Activated effector memory CD4-positive, alpha-beta T cell treated with Interleukin-2 at 50 U/mL for 16 hours (primary cell): ENCODE measurements at places on chromosomes 6 and 20.

GRCh38 chr6:52552278-52552643, 24.6 kb downstream of the TRAM2 start:
- no peak for DNase-seq

DNA sequence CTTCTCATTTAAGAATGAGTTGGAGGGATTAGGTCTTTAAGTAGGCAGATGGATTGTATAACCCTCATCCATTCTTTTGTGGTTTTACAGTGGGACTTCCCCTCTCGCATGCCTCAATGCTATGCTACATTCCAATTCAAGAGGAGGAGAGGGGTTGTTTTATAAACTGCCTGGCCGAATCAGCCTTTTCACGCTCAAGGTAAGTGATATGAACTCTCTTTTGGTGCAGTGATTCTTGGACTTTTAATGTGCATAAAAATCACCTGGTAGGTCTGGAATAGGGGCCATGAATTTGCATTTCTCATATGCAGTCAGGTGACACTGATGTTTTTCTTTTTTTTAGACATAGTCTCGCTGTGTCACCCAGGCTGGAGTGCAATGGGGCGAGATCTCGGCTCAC, 10.8 kb downstream of the ASXL1 start:
- DNase-seq = no peak

- DNase-seq = no peak
Observed at GRCh38 chr6:119764927-119765681, 415.5 kb upstream of the MAN1A1 start.

DNA sequence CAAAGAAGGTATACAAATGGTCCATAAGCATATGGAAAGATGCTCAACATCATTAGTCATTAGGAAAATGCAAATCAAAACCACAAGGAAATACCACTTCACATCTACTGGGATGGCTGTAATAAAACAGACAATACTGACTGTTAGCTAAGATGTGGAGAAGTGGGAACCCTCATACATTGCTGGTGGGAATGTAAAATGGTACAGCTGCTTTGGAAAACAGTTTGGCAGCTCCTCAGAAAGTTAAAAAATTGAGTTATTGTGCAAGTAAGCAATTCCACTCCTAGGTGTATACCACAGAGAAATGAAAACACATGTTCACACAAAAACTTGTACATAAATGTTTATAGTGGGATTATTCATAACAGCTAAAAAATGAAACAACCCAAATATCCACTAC, 173.0 kb upstream of the JAG1 start:
- DNase-seq = no peak

GRCh38 chr6:45880159-45880558, 135.5 kb downstream of the CLIC5 start:
- no peak for DNase-seq

GRCh38 chr6:47414423-47415167, 63.0 kb upstream of the CD2AP start:
- no peak for DNase-seq

GRCh38 chr6:166005944-166006899, 161.4 kb downstream of the TBXT start:
- no peak for DNase-seq

DNA sequence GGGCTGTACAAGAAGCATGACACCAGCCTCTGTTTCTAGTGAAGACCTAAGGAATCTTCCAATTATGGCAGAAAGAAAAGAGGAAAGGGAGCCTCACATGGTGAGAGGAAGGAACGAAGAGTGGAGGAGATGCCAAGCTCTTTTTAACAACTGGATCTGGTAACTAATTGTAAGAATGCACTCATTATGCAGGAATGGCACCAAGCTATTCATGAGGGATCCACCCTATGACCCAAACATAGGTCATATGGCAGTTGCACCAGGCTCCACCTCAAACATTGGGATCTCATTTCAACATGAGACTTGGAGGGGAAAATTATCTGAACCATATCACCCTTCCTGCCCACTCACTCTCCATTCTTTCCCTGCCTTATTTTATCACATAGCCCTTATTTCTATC, 496.0 kb upstream of the SPTLC3 start:
- no peak for DNase-seq

- DNase-seq = no peak
Observed at GRCh38 chr6:90977513-90977912, 390.6 kb upstream of the MAP3K7 start.

DNA sequence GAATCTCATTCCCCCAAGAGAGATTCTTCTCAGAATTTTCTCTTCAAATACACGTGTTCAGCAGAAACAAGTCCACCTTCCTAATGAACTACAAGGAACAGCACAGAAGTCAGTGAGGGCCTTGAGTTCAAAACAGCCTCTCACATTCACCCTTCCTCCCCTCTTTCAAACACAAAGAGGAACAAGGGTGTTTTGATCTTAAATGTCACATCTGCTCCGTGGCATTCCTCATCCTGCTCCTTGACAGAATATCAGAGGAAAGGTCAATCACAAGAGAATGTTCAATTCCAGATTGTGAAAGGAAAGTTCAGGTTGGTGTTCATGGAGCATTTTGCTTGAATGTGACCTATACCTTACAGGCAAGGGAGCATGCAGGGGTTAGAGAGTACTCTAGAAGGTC, 35.6 kb upstream of the FAM210B start:
- no peak for DNase-seq

GRCh38 chr20:60148885-60149284, 190.7 kb downstream of the CDH26 start:
- no peak for DNase-seq

DNA sequence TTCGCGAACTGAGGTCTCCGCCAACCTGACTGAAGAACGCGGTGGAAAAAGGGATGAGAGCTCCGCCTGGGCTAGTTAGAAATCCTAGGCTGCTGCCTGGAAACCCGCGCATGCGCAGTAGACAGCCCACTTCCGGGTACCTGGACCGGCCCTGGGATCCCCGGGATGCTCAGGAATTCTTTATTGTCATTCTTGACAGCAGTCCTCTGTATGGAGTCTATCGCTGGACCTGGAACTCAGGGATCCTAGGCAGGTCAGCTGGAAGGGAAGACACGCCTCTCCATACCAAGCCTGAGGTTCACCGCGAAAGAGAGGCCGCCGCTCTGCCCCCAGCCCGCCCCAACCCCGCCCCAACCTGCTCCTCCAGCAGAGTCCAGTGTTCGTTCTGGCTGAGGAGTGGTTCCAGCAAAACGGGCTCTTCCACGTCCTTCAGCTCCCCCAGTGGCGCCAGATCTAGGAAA, 1379.2 kb upstream of the DEFB115 start:
- no peak for DNase-seq

DNA sequence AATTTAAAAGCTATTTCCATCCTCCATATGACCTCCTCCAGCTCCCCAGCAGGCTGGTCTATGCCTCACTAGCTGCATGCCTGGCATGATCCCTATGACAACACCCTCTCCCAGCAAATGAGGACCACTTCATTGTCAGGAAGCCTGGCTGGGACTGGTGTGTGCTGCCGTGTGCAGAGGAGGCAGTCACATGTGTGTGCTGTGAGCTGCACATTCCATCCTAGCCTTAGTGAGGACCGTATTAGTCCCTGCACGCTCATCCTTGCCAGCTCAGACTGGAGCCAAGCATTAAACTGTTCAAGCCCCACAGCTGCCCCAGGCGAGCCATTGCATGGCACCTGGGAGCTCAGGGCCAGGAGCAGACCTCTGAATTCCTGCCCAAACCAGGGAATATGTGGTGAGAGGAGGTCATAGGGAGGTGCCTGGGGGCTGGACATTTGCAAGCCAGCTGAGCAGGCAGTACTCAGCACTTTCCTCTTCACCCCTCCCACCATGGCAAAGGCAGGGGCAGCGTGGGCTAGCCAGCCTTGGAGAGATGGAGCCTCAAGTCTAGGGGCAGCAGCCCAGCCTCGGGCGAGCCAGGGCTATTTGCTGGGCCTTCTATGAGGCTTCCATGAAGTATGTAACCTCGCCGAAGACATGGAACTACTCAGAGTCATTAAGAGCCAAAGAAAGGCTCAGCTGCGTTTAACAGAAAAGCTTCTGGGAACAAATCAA, 8.7 kb upstream of the CCN5 start:
- DNase-seq = no peak

DNA sequence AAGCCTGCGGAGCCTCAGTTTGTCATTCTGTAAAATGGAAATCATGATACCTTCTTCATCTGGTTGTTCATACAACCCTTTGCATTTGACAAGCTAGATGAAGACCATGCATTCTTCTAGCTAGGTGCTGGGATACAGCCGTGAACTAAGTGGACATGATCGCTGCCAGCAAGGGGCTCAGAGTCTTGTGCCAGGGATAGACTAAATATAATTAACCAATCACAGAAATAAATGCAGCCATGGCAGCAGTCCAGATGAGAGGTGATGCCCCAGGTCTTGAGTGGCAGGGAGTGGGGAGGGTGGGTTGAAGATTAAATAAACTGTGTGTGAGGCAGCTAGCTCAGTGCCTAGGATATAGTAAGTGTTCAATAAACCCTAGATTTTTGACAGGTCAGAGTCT, 19.3 kb downstream of the JPH2 start:
- no peak for DNase-seq

GRCh38 chr6:115323001-115323400, 737.7 kb downstream of the FRK start:
- DNase-seq = no peak

GRCh38 chr6:21965016-21965415, 331.8 kb downstream of the PRL start:
- no peak for DNase-seq

GRCh38 chr6:43186706-43187105, 4.7 kb downstream of the CUL9 start:
- no peak for DNase-seq

DNA sequence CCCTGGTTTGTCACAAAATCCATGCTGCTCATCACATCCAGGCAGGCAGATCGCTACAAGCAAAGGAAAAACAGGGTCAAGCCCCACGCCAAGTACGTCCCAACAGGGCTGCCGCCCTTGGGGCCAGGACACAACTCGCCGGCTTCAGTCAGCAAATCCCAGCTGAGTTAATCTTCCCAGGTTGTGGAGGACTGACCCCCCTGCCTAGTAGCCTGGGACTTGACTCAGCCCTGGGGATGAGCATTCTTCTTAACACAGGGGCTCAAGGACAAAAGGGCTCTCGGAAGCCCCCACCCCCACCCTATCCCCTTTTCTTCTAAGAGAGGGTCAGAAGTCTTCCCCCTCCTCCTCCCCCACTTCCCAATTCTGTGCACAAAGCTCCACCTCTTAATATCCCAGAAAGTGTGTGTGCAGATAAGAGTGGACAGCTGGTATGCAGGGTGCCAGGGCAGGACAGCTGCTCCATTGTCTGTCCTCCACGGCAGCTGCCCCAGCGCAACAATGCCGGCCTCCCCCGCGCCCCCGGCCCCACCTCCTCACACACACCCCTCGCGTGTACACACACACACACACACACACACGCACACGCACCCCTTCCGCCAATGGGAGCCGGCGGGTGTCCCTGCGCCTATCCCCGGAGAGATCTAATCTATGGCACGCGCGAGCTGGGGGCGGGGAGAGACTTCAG, 4.5 kb downstream of the DLL1 start:
- DNase-seq = no peak

DNA sequence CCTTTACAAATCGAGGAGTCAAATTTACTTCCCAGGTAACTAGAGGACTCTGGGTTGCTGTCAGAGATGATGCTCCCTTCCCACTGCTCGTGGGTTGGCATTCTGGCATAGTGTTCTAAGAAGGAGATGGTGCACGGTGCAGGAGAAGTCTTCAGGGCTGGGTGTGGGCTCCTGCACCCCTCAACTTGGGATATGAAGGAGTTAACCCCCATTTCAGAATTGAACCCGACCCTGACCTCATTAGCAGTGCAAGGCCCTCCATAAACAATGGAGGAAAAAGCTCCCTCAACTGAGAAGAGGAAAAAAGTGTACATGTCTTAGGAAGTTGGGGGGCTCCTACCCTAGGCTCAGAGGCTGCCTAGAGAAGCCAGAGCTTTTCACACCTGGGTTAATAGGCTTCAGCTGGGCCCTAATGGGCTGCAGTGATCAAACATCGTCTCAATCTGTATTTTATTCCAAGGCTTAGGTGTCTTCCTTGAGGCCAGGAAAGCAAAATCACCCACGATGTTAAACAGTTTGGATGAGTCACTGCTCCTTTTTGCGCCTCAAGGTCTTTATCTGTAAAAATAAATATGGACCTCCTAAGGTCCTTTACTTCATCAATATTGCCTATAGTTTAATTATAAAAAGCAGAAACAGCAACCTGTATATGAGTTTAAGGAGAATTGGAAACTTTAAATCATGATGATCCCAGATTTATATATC, 29.4 kb downstream of the TFAP2B start:
- DNase-seq = no peak

DNA sequence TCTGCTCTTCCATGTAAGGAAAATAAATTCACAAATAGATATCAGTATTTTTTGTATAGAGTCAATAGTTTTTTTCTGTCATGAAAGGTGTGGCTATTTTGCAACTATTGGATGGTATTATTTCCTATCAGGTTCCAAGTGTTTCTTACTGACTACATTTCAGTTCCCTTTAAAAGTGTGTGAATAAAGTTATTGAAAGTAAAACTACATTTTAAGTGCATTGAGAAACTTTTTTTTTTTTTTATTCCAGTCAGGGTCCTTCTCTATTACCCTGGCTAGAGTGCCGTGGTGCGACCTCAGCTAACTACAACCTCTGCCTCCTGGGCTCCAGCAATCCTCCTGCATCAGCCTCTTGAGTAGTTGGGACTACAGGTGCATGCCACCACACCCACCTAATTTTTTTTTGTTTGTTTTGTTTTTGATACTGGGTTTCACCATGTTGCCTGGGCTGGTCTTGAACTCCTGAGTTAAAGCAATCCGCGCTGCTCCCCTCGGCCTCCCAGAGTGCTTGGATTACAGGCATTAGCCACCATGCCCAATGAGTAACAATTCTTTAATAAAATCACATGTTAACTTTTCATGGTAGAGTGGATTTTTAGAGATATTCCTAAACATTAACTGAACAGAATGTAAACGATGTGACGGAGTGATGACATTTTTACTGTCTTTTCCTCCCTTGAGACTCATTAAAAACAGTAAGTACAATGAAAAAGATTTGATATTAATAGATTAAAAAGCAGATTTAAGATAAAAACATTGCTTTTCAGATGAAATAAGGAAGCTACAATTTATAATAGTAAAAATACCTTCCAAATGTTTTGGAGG, 69.7 kb upstream of the ADGRF4 start:
- DNase-seq = no peak

DNA sequence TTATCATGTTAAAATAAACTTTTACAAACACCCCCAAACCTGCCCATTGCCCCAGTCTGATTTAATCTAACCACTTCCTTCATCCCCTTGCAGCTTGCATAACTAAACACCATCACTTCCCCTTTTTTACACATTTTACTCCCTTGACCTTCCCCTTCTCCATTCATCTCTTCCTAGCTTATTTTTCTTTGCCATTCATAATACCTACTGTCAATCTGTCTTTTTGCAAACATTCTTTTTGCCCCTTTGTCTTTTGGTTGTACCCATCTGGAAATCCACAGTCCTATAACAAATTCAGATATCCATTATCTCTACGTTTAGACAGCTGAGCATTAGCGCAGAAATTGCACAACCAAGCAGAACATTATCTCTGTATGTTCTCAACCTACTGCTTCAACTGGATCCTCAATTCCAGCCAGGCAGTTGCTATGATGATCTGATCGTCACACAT, 51.2 kb downstream of the C6orf52 start:
- DNase-seq = no peak
